CD4-positive, alpha-beta T cell treated with Interleukin-15 for 4 hours (primary cell): ENCODE measurements at places on chromosomes 7 and 10.
A peak's percentile ranks its signal among the peaks of the same experiment; 100 is the strongest.

DNA sequence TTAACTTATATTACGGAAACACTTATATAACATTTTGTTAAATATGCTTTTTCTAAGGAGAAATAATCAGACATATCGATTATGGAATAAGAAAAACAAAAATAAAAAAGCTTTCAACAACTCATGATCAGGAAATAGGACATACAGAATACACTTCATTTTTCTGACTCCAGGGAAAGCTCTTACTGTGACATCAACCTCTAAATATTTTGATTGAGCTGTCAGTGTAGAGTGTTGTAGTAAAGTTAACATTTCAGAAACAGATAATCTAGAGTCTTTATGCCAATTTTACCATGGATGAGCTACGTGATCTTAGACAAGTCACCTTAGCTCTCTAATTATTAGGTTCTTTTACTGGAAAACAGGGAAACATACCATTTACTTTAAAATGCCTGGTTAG, 218.9 kb upstream of the SORCS1 start:
- DNase-seq: no peak

DNA sequence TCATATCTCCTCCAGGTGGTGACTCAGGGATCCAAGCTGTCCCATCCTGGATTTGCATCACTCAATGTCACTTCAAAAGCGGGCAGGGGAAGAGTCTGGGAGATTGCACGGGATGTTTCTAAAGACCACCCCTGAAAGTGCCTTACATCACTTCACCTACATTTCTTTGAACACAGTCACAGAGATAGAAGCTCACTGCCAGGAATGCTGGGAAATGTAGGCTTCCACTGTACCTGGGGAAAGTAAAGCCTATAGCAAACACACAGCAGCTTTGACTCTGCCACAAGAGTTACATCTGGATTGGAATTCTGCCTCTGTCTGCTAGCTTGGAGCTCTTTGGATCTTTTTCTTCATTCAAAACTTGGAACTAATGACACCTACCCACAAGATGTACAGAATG, 300.9 kb downstream of the WDR11 start:
- DNase-seq: no peak

DNA sequence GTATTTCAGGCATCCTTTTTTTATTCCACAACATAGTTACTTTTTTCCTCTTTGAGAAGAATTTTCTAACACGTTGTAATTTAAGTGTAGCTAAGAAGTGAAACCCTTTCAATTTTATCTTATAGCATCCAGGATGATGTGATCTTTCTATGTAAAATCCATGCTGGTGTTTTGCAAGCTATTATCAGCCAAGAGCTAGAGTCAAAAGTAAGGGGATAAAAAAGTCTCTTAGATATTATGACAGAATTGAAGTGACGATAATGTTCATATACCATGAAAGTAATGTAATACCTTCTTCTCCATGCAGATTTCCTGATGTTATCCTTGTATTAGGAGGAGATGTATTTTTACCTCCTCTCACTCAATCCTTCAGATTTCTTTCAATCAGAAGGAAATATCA, 64.2 kb upstream of the MBL2 start:
- DNase-seq: no peak

GRCh38 chr7:138276891-138277290, 183.2 kb upstream of the TRIM24 start:
- no peak for DNase-seq

- no peak for DNase-seq
Measured at GRCh38 chr7:95180-95862, 97.0 kb upstream of the FAM20C start.

DNA sequence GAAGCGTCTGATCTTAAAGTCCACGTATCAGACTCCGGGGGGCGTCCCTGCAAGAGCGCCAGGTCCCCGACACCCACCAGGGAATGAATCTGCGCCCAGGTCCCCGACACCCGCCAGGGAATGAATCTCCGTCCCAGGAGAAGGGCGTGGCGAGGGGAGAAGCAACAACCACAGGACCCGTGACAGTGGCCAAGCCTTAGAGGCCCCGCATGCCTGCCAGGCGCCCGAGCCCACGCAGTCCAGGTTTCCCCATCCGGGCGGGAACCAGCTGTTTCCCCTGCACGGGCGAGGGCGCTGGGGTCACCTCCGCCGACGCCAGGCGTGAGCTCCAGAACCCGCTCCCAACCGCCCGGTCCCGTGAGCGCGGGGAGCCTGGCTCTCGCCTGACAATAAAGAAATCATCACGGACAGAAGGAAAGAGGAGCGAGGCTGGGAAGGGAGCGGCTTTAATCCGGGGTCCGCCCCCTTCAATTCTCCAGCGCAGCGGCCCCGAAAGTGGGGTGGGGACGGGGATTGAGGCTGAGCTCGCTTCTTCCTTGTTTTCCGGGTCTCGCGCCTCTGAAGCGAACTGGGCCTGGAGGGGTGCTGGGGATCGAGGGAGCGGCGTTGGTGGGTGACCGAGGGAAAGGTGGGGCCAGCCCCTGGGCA, 29.0 kb upstream of the BMS1 start:
- no peak for DNase-seq

DNA sequence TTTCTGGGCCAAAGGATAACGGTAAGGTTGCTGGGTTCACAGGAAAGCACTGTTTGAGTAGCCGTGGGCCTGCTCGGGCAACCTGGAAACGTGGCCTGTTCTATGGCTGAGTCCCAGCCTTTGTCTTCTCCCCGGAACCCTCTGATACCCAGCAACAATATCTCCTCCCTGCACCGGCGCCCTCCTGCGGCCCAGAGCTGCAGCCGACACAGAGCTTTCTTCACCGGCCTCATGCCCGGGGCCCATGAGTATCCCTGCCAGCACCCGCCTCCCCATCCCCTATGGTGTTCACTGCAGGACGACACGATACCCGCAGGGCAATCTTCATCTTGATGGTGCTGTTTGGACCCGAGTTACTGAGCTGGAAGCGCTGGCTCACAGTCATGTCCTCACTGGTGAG, 38.6 kb upstream of the NCAPG2 start:
- no peak for DNase-seq

GRCh38 chr7:38232502-38233366, 40.7 kb downstream of the TARP start:
- peak; percentile 86 for DNase-seq

GRCh38 chr10:119608316-119609155, 11.8 kb upstream of the TIAL1 start:
- peak; percentile 31 for DNase-seq

- DNase-seq: no peak
Measured at GRCh38 chr10:74704629-74705357, 121.6 kb upstream of the KAT6B start.

- DNase-seq: no peak
Measured at GRCh38 chr10:72738486-72738885, 46.5 kb downstream of the MCU start.

DNA sequence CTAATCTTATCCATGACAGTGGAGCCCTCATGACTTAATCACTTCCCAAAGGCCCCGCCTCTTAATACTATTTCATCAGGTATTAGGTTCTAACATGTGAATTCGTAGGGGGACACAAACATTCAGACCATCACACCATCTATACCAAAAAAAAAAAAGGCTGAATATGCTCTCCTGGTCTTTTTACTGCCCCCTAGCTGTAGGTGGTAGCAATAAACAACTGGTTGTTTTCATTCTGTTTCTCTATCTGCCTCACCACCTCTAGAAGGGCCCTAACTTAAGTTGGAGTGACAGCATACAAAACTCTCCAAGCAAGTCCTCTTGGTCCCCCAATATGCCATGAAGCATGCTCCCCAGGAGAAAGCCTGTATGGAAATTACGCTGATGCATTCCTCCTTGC, 94.1 kb downstream of the GRM8 start:
- DNase-seq: no peak

GRCh38 chr7:38284553-38284952, 11.1 kb upstream of the TARP start:
- DNase-seq: no peak

DNA sequence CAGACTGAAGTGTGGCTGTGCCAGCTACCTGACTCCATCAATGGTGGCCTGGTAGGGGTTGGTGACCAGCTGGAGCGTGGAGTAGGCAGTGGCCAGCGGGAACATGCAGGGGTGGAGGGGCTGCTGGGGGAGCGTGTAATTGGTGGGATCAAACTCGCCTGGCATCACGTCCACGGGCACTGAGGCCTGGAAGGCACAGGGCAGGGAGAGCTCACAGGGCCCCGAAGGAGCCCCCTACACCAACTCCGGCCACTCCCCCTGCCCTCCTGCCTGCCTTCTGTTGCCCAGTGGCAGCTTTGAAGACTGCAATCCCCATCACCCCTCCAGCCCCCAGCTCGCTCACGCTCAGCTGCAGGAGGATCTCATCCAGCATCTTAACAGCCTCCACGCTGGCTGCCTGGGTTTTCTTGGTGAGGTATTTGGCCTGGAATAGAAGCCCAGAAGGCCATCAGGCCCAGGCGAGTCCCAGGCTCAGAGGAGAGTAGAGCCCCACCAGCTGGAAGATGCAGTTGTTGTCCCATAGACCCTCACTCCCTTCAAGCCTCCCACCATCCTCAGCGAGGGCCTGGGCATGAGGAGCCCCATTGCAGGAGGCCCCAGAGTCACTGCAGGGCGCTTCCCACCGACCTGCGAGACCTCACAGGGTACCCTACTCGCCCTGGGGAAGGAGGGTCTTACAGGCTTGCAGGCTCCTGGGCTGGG, 7.1 kb downstream of the POLD2 start:
- DNase-seq: no peak

- no peak for DNase-seq
Measured at GRCh38 chr10:26911811-26912461, 51.2 kb upstream of the ABI1 start.
